Retinal pigment epithelial cell (primary cell): ENCODE measurements at places on chromosomes 5 and 9.

- DNase-seq, result no peak
These were observed 52.2 kb downstream of the COL5A1 start for GRCh38 chr9:134693641-134694367.

DNA sequence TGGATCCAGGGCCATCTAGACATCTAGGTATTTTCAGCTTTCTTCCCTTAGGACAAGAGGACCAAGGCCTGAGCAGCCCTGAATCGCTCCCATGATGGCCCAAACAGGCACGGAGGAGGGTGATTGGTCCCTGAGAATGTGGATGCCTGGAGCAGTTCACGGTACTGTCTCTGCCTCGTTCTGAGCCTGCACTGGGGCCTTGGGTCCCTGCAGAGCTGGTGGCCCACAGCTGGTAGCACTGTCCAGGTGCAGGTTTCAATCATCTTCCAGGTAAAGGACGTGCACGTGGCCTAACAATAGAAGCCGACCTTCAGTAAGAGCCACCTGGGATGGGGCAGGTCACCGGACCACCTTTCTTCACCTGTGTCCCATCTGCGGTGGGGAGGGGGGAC, 19.4 kb upstream of the FCN1 start:
- DNase-seq, result no peak

DNA sequence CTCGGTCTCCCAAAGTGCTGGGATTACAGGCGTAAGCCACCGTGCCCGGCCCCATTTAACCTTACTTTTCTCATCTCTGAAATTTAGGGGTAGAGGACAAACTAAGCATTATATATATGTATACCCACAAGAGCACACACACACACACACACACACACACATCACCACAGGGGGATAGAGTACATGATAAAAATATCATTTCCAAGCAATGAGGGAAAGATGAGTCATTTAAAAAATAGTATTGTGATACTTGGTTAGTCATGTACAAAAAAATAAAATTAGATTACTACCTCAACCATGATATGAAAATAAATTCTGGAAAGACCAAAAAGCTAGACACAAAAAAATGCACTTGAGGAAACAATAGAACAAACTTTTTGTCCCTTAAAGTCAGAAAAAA, 67.2 kb downstream of the CDH18 start:
- no peak for DNase-seq

DNA sequence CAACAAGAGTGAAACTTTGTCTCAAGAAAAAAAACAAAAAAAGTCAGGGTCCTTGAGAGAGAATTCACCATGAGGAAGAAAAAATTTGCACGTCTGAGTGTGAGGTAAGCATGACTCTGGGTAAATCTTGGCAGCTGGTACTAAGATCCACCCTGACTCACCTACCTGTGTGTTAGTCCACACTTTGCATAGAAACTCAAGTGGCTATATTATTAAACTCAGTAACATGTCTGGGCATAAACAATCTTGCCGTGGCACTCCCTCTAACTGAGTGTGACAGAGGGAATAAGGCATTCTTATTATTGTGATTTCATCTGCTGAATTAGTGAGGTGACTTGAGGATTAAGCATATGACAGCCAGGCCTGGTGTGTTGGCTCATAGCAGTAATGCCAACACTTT, 259.4 kb upstream of the VLDLR start:
- DNase-seq, result no peak

GRCh38 chr5:67659288-67659687, 462.7 kb upstream of the CD180 start:
- DNase-seq, result peak; percentile 91

DNA sequence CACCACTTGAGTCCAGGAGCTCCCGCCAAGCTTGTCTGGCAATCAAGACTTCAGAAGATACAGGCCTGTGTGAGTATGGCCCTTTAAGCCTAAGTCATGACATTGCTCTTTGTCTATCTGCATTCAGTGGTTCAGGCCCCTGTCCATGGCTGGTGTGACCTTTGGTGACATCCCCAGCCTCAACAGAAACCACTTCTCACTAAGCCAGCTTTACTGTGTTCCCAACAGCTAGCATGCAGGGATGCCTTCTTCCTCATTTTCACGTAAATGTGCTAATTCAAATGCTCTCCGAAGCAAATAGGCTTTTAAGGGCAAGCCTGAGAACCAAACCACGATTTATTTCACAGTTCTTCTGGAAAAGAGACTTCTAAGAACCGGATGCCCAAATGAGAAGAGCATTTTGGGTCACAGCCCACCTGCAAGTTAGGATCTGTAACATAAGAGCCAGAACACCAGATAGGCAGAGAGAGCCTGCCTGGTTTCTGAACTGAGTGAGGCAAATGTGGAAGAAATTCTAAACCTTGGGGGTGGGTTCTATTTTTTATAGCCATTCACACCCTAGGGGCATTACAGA, 14.9 kb downstream of the CD180 start:
- DNase-seq, result no peak

DNA sequence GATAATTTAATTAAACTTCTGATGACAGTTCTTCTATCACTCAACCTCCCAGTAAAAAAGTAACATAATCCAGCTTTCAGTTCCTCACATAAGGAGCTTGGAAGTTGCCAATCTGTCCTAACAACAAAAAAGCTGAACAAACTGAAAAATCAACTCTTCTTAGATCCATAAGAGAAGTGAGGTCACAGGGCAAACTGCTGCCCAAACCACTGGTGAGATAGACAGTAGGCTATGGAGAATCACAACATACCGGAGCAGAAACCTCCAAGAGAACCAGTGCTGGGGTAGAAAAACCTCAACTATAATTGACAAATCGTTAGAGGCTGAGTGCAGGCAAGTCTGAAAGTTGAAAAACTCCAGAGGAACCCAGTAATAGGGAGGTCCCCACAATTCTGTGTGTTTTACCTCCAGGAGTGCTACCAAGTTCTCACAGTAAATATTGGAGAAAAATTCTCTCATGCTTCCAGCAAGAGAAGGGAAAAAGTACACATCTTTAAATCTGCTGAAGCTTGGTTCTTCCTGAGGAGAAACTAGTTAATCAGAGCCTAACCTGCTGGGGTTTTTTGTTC, 300.0 kb downstream of the PDE4D start:
- no peak for DNase-seq

- DNase-seq, result no peak
These were observed 10.0 kb upstream of the MYORG start for GRCh38 chr9:34386656-34387055.

DNA sequence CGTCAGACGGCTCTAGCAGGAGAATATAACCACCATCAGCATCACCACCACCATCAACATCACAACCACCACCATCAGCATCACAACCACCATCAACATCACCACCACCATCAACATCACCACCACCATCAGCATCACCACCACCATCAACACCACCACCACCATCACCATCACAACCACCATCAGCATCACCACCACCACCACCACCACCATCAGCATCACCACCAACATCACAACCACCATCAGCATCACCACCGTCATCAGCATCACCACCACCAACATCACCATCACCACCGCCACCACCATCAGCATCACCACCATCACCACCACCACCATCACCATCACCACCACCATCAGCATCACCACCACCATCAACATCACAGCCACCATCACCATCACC, 210.7 kb downstream of the C9orf50 start:
- no peak for DNase-seq

- no peak for DNase-seq
These were observed 128.3 kb upstream of the TBC1D2 start for GRCh38 chr9:98383758-98384157.

- no peak for DNase-seq
These were observed 140.5 kb upstream of the ACOT12 start for GRCh38 chr5:81534441-81534840.

- no peak for DNase-seq
These were observed 517.6 kb downstream of the BNC2 start for GRCh38 chr9:16352791-16353401.

GRCh38 chr9:35871545-35871944, 1.3 kb upstream of the OR13J1 start:
- DNase-seq, result peak; percentile 31

DNA sequence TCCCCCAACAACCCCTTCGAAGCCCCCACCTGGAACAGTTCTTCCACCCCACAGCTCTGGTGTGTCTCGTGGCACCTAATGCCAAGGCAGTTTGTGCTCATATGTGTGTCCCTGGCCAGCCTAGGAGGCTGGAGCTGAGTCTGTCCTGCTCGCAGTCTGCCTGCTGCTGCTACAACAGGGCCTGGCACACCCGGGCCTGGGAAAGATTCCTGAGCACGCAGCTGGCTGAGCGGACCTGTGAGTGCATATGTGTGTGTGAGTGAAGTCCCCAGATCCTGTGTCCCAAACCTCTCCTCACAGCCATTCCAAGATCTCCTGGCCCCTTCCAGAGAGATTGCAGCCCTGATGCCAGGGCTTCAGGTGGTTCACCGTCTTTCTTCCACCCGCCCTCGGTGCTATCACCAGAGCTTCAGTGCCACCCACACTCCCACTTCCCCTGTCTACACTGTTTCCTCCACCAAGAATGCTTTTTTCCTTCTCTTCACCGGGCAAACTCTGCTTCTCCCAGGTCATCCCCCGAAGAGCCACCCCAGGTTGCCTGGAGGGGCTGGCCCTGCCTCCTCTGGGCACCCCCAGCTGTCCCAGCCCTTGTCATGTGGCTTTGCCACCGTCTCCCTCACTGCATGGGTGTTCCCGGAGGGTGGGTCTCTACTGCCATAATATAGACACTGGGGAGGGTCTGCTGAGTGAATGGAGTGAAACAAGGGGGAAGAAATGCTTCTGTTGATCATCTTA, 28.4 kb downstream of the LMX1B start:
- DNase-seq, result no peak

DNA sequence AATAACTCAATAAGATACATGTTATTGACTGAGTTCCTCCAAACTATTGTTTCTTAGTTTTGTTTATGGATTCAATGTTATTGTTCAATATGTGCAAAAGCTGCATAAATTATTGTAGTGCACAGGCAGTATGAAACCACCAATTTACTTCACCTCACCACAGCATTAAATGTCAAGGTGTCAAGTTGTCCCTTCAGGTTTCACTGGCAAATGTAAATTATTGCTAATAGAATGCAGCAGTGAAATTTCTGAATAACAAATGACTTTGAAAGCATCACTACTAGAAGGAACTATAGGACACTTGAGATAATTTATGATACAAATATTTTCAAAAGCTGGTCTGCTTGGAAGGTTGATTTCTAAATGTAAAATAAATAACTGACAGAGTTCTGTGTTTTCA, 116.4 kb upstream of the PTPRD start:
- no peak for DNase-seq

DNA sequence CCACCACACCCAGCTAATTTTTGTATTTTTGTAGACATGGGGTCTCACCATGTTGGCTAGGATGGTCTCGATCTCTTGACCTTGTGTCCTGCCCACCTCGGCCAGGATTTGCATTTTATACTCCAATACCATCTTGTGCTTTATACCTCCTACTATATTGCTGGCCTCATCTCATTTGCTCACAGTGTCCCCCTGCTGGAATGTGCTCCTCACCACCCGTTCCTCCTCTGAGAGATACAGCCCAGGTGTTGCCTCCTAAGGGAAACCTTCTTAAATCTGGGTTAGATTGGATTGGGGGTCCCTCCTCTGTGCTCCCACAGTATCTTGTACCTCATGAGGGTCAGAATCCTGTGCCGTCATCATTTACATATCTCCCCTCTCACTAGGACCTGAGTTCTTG, 131.7 kb downstream of the PAPPA start:
- DNase-seq, result no peak

- no peak for DNase-seq
These were observed 27.0 kb downstream of the UTP15 start for GRCh38 chr5:73592551-73592950.

DNA sequence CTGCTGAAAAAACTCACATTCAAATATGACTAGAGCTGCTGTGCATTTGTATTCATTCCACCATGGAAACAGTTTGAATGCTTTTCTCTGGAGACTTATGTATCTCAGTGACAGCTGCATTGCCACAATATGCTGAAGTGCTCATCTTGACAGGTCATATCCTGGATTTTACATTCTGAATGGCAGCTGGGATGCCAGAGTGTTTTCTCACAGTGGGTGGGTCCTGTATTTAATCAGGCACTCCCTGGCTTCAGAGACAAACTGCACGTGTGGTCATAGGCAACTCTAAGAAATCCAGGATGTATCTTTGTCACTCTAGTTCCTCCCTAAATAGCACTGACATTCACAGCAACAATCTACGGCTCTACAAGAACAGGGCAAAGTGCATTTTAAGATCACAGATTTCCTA, 75.6 kb downstream of the ST8SIA4 start:
- no peak for DNase-seq

DNA sequence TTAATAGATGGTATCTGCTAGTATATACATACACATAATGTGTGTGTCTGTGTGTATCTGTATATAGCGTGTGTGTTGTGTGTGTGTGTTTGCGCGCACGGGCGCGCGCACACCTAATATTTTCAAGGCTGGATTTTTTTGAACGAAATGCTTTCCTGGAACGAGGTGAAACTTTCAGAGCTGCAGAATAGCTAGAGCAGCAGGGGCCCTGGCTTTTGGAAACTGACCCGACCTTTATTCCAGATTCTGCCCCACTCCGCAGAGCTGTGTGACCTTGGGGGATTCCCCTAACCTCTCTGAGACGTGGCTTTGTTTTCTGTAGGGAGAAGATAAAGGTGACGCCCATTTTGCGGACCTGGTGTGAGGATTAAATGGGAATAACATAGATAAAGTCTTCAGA, 757 bp downstream of the FXN start:
- no peak for DNase-seq

- DNase-seq, result no peak
These were observed 156.2 kb upstream of the S1PR3 start for GRCh38 chr9:88835038-88835466.

DNA sequence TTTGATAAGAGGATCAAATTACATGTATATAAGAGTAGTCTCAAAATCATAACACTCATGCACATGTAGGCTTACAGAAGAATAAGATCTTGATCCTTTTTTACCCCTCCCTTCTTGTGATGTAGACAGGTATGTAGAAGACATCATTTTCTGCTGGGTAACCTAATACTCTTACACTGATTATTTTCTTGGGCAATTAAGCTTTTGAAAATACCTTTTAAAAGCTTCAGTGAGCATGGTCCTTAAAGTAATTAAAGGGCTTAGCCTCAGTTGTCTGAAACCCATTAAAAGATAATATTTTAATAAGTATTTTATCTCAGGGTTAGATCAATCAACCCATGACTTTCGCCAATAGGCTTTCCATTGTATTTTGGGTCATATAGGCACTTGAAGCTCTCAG, 50.6 kb downstream of the ALDH1A1 start:
- DNase-seq, result no peak

DNA sequence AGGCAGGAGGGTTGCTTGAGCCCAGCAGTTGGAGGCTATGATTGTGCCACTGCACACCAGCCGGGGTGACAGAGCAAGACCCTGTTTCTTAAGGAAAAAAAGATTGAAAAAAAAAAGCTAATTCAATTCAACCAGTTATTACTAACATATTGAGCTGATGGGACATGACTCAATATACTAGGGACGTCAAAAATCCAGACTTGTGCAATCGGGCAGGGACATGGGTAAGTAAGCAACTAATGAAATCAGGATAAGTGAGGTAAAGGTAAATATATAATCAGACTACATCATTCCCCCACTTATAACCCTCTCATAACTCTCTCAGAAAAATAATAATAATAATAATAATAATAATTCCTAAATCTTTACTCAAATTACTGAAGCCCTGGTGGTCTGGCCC, 975 bp upstream of the HAVCR1 start:
- no peak for DNase-seq
